ENCODE measurements at places on chromosomes 11 and 22.
A peak's percentile ranks its signal among the peaks of the same experiment; 100 is the strongest.

DNA sequence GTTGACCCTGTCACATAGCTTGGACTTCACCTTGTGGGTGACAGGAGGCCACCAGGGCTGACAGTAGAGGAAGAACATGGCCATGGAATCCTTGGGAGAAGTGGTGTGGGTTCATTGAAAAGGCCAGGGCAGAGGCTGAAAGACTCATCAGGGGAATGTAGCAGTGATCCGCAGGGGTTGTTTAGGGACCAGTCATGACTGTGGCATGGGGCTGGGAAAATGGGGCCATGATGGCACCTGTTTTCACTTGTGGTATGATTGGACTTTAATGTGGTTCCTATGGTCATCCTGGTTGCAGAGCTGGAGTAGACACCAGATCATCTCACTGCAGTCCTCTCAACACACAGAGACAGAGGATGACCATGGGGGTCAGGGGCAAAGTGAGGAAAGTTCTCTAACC, 66.7 kb upstream of the MYEOV start:
- no peak for DNase-seq

GRCh38 chr22:20396639-20397038, 2.7 kb downstream of the ZNF74 start:
- DNase-seq = no peak

DNA sequence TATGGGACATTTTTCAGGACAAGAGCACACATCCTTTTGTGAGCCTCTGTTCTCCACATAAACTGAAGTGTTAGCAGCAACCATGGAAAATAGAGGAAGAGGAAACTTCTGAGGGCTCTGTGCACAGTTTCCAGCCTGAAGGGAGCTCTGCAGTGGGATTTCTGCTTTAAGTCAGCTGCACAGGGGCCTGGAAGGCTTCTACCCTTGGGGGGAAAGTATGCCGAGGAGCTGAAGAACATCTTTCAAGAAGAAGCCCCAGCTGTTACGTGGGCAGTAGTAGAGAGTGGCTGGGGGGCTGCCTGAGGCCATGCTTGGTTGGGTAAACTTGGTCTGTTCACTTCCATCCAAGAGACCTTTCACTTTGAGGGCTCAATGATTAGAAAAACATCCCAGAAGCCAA, 82.7 kb upstream of the EED start:
- no peak for DNase-seq

- no peak for DNase-seq
Measured at GRCh38 chr11:21121991-21122390, 452.6 kb downstream of the NELL1 start.

DNA sequence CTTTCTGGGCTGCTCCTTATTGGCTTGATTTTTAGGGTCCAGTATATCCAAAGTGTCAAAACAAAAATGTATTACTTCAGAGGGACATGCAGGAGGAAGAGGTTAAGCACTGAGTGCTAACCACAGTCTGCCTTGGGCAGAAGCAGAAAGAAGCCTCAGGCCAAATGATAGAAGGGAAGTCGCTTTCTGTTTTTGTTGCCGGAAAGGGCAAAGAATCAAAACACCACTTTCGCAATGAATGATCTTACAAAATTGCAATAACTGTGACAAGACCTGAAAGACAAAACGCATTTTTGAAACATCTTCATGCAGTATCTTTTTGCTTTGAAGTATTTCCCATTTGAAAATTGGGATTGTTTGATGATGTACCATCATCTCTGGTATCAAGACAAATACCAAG, 70.1 kb upstream of the PICALM start:
- DNase-seq = peak; percentile 53

- peak; percentile 20 for DNase-seq
Measured at GRCh38 chr11:22634897-22635629, 9.4 kb upstream of the FANCF start.

DNA sequence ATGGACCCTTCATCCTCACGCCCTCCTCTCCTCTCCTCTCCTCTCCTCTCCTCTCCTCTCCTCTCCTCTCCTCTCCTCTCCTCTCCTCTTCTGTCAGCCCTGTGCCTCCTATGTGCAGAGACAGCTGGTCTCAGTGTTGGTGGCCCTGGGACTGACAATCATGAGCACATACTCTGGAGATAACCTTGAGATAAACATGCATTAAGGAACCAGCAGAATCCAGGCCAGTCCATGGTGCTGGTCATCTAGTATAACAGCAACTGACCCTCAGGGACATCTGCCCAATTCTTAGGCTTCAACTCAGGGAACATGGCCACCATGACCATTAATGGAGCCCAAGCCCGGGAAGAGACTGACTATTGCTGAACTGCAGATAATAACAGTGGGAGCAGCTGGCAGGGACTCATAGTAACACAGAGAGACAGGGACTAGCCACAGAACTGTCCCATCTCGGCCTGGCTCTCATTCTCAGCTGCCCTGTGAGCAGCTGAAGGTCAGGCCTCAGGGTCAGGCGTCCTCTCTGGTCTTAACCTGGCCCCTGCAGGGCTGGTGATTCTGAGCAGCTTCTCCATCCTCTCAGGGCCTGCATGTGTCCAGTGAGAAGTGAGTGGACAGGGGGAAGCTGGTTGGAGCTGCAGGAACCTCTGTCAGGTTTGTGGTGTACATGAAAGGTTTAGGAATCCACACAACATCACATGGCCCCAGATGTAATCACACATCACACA, 45.4 kb downstream of the GGTLC2 start:
- no peak for DNase-seq

DNA sequence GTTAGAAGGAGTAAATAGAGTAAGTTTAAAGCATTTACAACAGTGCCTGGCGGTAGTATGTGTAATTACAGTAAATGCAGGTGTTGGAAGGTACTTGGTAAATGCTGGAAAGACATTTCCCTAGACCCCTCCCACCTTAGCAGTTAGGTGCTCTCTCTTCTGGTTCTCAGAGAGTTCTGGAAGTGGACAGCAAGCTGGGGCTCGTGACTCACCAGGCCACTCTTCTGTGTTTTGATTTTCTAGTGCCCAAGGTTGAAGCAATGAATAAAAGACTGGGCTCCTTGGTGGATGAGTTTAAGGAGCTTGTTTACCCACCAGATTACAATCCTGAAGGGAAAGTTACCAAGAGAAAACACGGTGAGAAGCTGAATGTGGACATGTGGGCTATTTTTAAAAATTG, 27.6 kb downstream of the SNU13 start:
- no peak for DNase-seq

DNA sequence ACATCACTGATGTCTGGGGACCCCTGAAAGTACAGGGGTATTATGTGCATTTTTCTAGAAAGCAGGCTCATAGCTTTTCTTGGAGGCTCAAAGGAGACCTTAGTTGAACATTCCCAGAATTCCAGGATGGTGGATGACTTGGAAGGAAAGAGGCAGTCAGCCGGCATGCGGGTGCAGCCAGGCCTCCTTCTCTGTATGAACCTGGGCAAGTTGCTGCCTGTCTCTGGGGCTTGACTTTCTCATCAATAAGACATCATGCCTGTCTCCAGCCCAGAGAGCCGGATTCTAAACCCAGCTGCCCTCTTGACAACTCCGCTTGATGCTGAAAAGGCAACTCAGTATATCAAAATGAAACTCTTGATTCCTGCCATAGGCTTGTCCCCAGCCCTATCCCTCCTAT, 12.6 kb downstream of the MS4A15 start:
- DNase-seq = no peak

- DNase-seq = no peak
Measured at GRCh38 chr22:32676191-32676590, 125.3 kb upstream of the TIMP3 start.

DNA sequence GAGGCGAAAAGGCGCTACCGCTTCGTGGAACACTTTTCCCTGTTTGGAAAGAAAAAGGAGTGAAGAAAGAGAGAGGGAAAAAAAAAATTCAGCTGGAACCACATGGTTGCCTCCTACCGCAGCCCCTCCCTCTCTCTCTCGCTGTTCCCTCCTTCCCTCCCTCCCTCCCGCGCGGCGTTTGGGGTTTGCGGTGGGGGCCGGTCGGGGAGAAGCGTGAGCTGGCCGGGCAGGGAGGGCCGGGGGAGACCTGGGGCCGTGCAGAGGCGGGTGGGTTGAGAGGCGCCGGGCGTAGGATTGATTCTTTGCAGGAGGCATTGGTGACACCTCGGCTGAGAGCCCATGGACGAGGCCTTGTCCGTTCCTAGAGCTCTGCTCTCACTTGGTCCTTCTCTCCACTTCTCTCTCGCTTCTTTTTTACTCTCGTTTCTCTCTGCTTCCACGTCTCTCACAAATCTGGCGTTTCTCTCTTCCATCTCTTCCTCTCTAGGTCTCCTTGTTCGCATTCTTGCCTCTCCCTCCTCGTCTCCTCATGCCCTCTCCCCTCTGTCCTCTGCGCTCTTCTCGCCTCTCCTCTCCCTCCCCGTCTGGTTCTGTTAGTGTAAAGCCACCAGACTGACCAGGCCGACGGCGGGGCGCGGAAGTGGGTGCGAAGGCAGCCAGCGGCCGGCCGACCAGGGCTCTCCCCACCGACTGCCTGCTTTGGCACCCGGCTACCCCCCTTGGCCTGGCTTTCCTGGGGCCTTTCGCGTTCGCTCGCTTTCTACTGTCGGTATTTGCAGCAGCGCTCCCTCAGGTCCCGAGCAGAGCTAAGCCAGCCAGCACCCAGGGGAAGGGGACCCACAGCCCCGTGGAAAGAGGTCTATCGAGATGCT, at the start of gene CLMP:
TSS of gene CLMP (minus strand) at position 61 of the 872 bp plus-strand sequence. CDS start 308 bp downstream, outside the sequence.
- DNase-seq = peak; percentile 14

GRCh38 chr11:66617155-66617834, 865 bp downstream of the RBM14 start:
- peak; percentile 16 for DNase-seq
